ENCODE measurements at places on chromosomes 7 and 10.

DNA sequence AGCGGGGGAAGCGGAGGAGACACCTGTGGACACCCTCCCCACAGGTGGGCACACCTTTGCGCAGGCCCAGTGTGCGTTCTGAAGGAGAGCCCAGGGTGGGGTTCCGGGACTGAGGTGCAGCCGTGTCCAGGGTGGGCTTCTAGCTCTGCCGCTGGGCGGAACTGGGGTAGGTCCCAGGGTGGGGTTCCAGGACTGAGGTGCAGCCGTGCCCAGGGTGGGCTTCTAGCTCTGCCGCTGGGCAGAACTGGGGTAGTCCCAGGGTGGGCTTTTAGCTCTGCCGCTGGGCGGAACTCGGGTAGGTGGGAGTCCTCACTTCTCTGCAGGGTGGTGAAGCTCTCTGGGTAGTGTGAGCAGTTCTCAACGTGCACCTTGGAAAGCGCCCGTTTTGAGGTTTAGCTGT, 78.7 kb downstream of the DNAJB6 start:
- no peak for DNase-seq

GRCh38 chr7:71465741-71466189, 333.8 kb downstream of the GALNT17 start:
- DNase-seq, result no peak

DNA sequence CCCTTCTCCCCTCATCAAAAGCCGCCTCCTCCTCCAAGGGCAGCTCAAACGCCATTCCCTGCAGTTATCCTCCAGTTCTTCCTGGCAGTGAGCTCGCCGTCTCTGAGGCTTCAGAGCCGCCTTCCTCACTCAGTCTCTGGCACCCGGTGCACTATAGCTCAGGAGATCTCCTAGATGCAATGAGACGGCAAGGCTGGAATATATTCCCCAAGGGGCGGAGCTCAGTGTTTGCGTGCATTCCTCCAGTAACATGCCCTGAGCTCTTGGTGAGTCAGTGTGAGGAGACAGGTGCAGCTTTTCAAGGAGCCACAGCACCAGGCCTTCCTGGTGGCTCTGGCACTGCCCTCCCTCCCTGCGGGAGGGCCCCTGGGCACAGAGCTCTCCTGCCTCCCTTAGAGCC, 512.6 kb upstream of the FOXK1 start:
- no peak for DNase-seq

GRCh38 chr10:44806950-44807349, 104.2 kb upstream of the TMEM72 start:
- no peak for DNase-seq

GRCh38 chr10:97991871-97992270, 38.5 kb downstream of the CRTAC1 start:
- peak; percentile 15 for DNase-seq

DNA sequence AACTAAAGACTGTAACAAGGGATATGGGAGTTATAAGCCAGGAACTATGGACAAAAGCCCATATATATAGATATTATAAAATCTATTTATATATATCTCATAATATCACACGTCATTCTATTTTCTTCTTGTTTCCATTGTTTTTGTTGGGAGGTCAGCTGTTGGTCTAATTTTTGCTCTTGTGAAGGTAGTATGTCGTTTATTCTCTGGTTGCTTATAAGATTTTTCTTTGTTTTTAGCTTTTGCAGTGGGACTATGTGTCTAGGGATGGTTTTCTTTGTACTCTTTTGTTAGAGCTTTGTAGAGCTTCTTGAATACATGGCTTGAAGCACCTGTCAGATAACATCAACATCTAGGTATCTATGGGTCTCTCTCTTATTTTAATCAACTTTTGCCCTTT, 14.0 kb downstream of the ARL4A start:
- no peak for DNase-seq

GRCh38 chr7:156892081-156892800, 742 bp downstream of the LMBR1 start:
- DNase-seq, result no peak

GRCh38 chr7:137871170-137871915, 24.6 kb upstream of the DGKI start:
- no peak for DNase-seq

- DNase-seq, result no peak
Observed at GRCh38 chr10:114195079-114195478, 15.9 kb downstream of the TDRD1 start.

GRCh38 chr7:135704074-135704473, 23.9 kb downstream of the SLC13A4 start:
- no peak for DNase-seq

DNA sequence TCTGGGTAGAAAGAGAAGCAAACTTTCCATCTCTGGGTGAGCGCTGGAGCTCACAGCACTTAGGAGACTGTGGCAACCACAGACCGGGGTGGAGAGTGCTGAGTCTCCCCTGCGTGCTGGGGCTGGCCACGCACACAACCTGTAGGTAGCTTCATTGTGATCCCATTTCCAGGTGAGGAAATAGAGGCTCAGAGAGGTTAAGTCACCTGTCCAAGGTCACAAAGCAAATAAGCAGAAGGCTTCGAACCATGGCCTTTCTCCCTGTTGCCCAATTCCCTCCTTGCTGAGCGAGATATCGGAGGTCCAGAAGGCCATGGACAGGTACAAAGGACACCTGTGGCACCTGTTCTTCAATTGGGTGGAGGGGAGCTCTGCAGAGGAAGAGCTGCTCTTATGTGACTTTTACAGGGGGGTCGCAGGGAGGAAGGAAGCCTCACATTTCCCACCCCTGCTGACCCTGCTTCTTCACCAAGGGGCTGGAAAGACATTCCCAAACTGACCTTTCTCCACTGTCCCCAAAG, 39.4 kb downstream of the ZCCHC24 start:
- no peak for DNase-seq

DNA sequence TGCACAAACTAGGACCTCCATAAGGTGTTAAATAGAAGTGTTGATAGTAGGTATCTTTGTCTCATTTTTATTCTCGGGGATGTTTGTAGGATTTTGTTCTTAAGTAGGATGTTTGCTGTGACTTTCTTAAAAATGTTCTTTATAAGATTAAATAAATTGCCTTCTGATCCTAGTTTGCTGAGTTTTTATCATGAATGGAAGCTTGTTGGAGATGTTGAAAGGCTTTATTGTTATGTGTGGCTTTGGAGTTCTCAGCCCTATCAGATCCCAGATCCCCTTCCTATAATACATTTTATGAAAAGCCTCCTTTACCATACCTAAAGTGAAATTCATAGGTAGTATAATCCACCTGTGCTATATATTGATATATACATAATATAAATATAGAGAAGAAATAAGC, 40.1 kb downstream of the NHLRC2 start:
- DNase-seq, result no peak

DNA sequence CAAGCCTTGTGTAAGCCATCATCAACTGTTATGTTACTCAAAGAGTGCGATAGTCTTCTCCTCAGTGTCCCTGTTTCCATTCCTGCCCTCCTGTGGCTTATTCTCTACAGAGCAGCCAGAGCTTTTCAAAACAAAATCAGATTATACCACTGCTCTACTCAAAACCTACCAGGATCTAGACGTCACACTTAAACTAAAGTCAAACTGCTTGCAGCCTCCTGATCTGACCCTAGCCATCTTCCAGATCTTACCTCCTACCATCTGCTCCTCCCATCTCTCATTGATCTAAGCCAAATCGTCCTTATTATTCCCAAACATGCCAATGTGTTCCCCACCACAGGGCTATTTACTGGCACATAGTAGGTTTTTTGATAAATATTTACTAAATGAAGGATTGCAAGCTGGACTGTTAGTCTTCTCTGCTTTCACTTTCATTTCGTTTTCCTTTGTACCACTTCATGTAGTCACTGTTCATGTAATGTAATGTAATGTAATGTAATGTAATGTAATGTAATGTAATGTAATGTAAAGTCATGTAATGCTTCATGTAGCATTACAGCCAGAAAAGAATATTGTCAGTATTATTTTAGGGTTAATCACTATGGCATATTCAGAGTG, 116.1 kb downstream of the GPR37 start:
- DNase-seq, result peak; percentile 6

DNA sequence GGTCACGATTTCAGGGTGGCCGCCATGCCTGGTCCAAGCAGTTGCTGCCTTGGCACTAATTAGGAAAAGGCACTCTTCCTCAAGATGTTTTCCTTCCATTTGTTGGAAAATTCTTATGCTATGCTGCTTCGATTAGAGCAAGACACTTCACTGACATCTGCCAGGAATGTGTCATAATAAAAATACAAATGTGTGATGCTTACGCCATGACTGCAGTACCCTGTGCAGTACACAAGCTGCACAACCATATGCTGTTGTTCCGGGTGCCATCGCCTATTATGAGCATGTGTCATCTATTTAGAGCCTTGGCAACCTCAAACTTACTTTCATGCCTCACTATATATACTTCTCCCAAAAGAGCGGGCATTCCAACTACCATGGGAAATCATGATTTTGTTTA, 14.9 kb upstream of the MPP7 start:
- DNase-seq, result no peak

DNA sequence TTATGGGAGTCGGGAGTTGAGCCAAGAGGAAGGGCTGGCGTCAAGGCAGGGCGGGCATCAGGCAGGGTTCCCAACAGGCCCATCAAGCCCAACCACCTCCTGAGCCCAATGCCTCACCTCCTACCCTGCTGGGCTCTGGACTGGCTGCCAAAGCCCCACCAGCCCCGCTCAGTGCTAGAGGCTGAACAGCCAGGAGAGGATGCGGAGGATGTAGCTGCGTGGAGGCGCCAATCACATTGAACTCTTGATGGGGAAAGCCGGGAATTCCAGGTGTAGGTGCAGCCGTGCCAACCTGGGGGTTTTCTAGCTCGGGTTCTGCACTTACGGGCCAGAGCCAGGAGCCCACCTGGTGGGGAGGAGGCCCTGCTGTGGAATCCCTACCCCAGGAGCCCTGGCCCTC, 12.9 kb downstream of the ATP5MF start:
- no peak for DNase-seq

GRCh38 chr10:27356738-27357137, 116.1 kb upstream of the ACBD5 start:
- DNase-seq, result no peak

DNA sequence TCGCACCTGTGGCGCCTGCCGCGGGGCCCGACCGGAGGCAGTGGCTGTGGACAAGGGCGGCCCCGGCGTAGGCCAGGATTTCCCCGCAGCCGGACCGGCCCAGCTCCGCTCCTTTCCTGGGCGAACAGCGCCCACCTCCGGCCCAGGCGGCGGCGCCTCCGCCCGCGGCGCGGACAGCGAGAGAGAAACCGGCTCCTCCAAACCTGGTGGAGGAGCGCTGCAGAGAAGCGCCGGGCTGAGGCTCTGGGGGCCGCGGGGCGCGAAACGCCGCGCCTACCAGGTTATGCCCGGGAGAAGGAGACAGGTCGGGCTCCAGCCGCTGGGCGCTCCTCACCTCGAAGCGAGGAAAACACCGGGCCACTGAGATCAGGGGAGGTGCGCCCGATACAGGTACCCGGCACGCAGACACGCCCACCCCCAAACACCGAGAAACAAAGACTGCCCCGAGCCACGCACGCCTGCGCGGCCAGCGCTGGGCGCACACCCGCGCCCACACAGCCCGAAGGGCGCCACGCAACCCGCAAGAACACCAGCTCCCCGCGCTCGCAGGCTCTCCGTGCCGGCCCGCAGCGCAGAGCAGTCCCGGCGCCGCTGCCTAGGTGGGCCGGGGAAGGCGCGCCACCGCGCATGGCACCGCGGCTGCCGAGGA, 3.3 kb downstream of the GRID1 start:
- no peak for DNase-seq

GRCh38 chr7:12623885-12624498, 53.5 kb downstream of the SCIN start:
- DNase-seq, result peak; percentile 49

DNA sequence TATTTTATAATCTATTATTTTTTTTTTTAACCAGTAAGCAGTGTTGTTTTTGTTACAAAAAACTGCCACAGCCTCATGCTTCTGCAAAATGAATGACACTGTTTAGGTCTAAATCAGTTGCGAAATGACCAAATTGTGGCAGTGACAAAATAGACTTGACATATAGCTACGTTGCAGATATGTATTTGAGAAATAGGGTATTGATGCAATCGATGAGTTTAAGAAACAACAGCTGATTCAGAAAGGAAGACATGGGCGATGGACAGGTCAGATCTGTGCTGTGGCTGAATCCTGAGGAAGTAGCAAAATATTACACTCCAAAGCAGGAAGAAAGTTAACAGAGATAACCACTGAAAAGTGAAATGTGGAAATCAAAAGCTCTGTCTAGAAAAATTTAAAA, 89.0 kb upstream of the STEAP4 start:
- DNase-seq, result no peak

- DNase-seq, result no peak
Observed at GRCh38 chr10:76723844-76724243, 913.8 kb downstream of the KCNMA1 start.

DNA sequence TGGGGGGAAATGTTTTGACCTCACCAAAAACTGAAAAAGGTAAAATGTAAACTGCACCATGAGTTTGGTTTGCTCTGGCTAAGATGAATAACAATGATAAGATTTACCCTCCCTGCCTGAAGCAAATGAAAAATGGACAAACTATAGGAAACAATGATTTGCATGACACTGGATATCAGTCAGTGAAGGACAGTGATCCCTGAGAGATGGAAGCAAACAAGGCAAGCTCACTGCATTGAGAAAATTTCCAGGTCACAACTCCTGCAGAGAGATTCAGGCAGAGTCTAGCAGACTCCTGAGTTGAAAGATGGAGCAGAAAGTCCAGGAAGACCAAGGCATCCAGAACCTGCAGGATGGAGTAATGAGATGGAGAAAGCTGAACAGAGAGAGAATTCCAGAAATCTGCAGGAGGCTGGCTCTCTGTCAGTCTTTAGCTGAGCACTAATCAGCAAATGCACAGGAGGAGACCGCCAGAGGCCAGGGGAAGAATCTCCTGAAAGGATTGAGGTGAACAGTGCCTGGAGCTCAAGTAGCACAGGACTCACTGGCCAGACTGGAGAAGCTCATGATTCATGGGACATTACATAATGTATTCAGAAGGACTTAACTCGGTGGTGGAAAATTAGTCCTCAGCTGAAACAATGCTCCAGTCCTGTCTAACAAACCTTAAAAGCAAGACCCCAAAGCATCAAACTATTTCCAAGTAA, 51.2 kb upstream of the PALS2 start:
- DNase-seq, result no peak

DNA sequence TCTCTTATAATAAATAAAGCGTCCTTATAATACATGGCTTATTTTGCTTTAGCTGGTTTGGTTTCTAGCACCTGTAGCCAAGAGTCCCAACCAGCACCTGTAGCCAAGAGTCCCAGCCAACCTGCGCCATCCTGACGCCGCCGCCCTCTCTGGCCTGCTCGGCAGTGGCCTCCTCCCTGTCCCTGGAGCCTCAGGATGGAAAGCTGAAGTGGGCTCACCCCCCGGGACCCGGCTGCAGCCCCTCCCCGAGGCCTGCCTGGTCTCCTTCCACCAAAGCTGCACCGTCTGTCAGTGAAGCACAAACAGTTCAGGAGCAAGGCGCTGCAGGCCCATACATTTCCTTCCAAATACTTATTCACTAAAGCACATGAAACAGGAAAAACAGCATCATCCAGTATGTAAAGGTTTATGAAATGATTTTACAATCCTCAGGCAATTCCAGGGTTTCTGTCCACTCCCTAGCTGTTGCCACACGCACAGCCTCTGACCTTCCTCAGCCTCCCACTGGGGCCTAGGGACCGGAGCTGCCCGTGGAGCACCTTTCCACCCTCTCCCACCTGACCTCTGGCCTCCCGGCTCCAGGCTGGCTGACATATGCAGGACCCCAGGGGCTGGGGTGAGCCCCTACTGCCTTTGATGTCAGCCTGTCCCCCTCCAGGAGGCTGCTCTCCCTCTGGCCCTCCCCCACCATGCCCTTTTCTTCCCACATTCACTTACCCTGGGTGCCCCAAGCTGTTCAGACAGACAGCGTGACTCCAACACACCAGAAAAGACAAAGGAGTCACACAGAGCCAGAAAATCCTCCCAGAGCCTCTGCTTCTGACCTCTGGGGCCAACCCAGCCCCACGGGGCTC, 149.6 kb upstream of the PPP2R2D start:
- DNase-seq, result no peak

All from fibroblast of the aortic adventitia (primary cell).